Mononuclear cell (primary cell): ENCODE measurements at places on chromosomes 11 and 22. TPM values are rescaled to one million over a fixed set of nuclear protein-coding genes. Genes with fewer than 3 reads are reported as not detected.

Gene CECR2
- 0.10 TPM for total RNA-seq

Gene KCNJ1
- 0.10 TPM for total RNA-seq

Gene MRGPRX4
- total RNA-seq = not detected

Gene SLC29A2
- total RNA-seq = 1.2 TPM

Gene KCNJ5
- total RNA-seq = under 0.01 TPM

Gene MYO18B
- total RNA-seq = 0.31 TPM

Gene IFITM10
- total RNA-seq = 4.8 TPM

Gene ST14
- total RNA-seq = 11.4 TPM
